ENCODE measurements at places on chromosomes 5 and 9.

GRCh38 chr9:74036549-74037231 lies 460.4 kb upstream of the RORB start:
- no peak for DNase-seq

- peak; percentile 48 for DNase-seq
These were observed 268.3 kb upstream of the WWC1 start for GRCh38 chr5:168023191-168023590.

DNA sequence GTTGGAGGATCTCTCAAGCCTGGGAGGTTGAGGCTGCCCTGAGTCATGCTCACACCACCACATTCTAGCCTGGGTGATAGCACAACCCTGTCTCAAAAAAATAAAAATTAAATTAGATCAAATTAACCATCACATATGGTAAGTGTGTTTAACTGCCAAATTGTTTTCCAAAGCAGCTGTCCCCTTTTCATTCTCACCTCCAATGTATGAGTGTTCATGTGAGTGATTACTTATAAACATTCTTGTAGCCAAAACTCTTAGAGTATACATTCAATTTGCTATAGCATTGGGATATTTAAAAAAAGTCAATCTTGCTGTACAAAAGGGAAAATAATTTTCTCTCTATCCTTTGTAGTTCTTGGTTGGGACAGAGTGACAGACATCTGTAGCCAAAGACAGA lies 53.4 kb upstream of the SNAPC3 start:
- no peak for DNase-seq

DNA sequence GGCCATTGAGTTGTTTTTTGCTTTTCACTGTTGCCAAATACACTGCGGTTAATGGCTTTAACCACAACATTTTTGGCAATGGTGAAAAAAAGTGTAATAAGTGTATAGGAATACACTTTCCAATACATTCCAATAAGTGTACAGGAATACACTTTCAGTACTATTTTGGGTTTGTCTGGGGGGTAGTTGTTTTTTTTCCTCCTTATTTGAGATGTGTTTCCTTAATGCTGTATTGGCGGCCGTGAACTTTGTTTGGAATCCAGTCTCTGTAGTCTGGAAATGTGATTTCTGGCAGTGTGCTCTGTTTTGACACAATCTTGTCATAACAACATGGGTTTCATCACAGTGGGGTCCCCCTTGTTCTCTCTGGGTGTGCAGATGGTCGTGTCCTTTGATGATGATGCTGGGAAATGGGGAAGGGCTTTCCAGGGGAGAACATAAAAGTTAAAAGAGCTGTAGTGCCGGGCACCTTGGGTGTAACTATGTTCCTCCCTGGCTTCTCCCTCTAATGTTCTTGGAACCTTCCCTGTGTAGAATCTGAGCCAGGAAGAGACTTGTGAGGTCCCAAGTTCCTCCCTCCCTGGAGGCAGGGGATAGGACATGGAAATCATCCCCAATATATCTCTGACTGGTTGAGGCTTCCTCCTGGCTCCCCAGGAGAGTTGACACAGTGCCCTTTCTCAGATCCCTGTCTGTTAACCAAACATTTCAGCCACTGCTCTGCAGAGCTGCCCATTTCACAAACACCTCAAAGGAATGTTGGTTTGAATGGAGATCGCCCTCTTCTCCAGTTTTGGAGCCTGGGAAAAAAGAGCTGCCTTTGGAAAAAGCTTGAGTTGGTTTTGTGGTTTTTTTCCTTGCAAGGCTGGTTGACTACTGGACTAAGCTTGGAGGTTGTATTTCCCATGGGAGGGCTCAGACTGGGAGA lies 44.8 kb downstream of the RCL1 start:
- no peak for DNase-seq

DNA sequence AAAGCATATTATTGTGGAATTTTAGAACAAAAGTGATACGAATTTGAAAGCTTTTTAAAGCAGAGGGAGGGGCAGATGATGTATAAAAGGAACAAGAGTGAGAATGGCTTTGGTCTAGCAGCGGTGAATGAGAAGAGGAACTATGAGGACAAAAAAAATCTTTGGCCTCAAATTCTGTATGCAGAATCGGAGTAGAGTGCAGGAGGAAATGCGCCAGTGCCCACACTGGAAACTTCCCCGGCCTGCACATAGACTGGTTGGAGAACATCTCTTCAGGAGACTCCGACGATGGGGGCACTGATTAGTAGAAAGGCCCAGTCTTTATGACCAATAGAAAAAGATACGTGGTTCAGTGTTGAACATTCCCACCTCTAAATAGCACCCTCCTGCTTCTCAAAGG lies 51.3 kb downstream of the SLC46A2 start:
- DNase-seq = no peak

DNA sequence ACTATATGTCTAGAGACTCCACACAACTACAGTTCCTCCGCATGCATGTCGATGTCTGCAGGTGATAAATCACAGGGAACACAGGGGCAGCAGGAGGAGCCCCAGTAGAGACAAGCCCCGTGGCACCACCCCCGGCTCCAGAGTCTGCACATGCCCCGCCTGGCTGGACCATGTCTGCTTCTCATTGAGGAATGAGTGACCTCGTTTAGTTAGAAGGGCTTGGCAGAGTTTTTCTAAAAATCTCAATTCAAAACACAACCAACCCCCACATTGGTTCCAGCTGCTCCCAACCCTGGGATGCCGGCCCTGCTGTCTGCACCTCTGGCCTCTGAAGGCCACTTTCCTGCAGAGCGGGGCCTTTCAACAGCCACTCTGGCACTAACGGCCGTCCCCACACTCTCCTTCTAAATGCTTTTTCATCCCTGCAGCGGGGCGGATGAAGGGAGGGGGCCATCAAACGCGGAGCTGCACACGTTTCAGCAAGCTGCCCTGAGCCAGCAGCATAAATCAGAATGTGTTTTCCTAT lies 106.3 kb downstream of the ROR2 start:
- no peak for DNase-seq

DNA sequence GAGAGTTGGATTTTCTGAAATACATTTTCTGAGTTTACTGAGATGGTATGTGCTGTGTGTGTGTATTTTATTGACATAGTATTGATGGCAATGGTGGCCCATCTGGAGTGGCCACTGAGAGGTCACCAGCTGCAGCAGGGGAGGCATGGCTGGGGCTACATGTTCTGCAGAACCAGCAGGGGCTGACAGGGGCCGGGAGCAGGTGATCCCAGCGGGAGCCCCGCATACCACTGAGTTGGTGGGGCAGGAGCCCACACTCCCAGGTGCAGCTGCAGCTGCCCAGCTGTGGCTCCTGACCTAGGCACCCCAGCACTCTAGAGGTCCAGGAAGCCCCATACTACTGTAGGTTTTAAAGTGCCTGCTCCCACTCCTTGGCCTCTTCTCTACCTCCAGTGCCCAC lies 1044.2 kb upstream of the CDH9 start:
- no peak for DNase-seq

DNA sequence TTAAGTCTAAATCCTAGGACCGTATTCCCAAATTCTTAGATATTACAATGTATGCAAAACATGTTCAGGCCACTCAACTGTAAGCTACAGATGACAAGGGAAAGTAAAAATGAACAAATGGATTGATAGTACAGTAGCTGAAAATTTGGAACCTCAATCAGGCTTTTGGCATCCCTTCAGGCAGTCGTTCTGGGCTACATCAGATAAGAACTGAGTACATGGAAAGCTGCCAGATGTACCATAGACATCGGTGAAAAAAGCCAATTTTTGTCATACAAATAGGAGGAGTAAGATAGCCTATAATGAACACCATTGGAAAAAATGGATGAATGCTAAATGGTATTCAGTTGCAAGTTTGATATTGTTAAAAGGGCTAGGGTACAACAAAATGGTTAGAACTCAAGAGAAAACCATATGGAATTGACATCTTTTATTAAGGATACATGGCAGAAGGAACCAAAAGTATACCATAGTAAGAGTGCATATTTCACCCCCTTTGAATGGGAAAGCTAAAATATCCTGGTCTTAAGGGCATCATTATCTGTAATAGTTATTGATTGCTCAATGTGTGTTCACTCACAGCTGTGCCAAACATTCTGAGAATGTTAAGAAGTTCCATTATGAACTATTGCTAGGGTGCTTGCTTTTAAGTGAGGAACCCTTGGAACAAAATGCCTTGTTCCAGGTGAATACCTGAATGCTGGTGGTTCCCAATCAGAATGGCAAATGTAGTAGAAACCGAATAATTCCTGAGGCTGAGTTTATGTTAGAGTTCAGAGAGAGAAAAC lies 86.4 kb downstream of the NR3C1 start:
- DNase-seq = no peak

All from prostate gland (tissue), 2 donors.